ENCODE measurements at places on chromosomes 11 and 22. TPM values are rescaled to one million over a fixed set of nuclear protein-coding genes. Genes with fewer than 3 reads are reported as not detected.
A peak's percentile ranks its signal among the peaks of the same experiment; 100 is the strongest.

DNA sequence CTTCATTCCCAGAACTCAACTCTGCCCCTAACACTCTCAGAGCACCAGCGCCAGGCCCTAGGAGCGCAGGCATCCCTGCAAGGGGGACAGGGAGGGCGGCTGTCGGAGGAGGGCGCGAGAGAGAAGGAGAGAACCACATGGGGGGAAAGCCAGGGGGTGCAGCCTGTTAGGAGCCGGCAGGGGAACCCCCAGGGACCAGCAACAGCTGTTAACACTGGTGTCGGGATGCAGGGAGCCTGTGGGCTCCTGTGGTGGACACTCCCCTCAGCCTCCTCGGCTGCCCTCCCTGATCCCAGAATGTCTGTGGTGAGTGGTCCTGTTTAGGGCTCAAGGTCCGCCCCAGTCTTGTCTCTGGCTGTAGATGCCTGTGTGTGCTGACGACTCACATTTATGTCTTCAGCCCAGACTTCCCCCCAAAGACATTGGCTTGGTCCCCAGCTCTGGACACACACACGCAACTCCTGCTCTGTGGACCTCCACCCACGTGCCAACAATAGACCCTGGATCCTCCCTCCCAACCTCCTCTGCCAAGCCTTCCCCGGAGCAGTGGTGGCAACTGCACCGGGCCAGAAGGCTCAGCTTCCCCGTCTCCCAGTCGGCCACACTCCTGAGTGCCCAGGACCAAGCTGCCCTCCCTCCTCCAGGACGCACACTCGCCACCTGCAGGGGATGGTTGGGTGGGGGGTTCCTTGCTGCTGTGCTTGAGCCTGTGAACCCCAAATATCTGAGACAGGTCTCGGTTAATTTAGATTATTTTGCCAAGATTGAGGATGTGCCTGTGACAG is 817 bp upstream of the IFITM5 start:
- peak; percentile 36 for DNase-seq

Gene INPP5J
- total RNA-seq, result 15.7 TPM

Gene DBX1
- total RNA-seq, result not detected

DNA sequence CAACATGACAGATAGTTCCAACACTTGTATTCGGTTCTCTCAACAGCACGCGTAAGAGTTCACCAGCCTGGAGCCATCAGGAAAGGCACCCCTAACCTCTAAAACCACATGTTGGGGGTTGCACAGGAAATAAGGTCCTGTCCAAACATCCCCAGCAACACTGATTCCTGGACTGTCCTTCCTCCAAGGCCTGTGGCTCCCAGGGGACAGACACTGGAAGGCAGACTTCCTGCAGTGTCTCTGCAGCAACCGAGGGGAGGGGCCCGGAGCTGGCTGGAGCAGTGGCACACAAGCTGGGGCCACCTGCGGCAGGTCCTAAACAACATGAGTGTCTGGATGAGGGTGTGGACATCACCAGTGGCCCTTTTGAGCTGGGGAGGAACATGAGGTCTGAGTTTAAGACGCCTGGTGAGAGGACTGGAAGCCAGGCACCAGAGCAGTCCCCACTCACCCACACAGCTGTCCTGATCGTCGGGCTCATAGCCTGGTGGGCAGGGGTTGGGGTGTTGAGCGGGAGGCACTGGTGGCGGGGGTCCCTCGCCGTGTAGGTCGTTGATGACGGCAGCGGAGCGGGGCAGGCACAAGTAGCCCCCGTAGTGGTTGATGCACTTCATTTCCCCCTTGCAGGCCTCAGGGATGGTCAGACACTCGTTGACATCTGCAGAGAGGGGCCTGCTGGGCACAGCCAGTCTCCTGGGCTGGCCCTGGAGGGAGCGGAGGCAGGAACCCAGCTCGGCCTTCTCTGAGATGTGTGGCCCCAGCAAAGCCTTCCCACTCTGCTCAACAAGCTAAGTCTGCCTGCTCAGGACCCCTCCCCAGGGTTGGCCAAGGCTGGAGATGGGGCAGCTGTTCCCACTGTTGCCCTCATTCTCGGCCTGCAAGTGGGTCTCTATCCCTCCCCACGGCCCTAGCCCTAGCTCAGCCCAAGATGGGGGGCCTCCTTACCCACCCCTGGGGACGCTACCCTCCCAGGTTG is 1.6 kb downstream of the EFEMP2 start:
- DNase-seq, result peak; percentile 71

DNA sequence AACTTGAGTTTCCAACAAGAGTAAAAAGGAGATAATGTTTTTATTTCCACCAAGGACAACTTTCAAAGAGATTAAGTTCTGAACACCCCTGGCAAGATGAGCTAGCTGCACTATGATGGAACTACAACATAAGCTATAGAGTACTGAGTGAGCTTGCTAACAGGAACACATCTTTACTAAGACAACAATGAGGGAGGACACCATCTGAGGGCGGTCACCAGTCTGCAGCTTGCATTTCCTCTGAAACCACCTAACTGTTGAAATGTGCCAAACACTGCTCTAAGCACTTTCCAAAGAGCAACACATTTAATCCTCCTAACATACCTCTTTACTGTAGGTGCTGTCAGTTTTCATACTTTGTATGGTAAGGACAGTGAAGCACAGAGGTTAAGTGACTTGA is 68.4 kb downstream of the TCF20 start:
- DNase-seq, result no peak

Gene DEUP1
- total RNA-seq, result not detected

- no peak for DNase-seq
Observed at GRCh38 chr22:20953668-20954500, 13.2 kb upstream of the AIFM3 start.

DNA sequence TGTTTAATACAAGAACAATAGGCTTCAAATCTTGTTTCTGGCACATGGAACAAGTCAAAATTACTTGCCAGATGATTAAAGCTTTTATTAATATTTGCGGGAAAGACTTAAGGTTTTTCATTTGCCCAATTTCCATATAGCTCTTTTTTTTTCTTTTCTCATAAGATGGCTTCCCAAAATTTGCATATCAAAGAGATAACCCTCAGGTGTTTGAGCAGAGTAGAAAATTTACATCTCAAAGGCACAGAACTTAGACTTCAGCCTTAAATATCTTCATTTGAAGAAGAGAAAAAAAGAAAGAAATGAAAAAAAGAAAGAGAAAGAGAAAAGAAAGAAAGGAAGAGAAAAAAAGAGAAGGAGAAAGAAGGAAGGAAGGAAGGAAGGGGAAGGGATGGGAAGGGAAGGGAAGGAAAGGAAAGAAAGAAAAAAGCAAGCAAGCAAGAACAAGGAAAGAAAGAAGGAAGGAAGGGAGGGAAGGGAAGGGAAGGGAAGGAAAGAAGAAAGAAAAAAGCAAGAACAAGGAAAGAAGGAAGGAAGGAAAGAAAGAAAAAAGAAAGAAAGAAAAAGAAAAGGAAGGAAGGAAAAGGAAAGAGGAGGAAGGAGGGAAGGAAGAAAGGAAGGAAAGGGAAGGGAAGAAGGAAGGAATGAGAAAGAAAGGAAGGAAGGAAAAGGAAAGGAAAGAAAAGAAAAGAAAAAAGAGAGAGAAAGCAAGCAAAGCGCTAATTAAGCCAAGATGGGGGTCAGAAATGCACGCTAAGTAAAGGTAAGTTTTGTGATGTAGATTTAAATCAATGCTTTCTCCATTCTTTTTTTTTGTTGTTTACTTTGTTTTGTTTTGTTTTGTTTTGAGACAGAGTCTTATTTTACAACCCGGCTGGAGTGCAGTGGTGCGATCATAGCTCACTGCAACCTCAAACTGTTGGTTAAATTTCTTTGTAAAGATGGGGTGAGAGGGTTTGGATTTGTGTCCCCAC is 20.2 kb upstream of the IFITM3 start:
- DNase-seq, result no peak

Gene RGL4
- total RNA-seq, result not detected

Data from left ventricle myocardium superior (tissue), 1 donor.